ENCODE measurements at places on chromosomes 11 and 22.

DNA sequence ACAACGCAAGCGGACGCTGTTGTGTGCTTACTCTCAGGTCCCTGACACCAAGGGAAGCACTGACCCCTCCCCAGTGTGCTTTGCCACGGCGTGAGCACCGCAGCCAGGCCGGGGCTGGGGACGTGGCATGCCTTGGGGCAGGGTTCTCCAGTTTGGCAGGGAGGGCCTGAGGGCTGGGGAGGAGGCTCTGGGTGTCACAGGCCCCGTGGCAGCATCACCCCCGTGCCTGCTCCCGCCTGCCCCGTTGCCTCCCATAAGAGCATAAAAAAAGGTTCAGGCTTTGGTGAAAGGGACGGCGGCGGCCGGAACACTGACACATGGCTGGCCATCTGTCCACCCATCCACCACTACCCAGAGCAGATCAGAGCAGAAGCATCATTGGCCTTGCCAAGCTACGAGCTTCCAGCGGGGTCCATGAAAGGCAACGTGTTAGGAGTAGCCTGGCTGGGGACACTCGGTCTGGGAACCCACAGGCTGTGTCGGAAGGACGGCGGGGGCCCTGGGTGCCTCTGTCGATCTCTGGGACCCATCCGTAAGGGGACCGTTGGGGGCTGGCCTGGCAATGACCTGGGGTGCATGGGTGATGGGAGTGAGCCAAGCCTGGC, 183.0 kb downstream of the IGLL1 start:
- DNase-seq: no peak

DNA sequence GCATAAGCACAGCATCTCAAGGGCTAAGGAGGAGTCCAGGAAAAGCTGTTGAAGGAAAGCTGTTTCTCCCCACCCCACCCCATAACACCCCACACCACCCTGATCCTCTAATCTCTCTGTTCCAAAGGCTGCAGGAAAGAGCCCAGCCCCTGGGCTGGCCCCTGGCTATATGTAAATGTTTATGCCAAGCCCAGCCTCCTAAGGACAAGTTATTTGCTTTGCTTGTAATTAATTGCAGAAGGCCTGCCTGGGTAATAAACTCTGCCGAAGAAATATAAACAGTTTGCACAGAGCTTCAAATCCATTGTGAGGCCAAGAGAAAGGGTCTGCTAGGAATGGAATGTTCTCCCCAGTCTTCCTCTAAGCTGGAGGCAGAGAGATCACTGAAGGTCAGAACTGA, 21.2 kb downstream of the ARRB1 start:
- no peak for DNase-seq

GRCh38 chr11:74206746-74207145, 35.7 kb downstream of the PPME1 start:
- DNase-seq: no peak

DNA sequence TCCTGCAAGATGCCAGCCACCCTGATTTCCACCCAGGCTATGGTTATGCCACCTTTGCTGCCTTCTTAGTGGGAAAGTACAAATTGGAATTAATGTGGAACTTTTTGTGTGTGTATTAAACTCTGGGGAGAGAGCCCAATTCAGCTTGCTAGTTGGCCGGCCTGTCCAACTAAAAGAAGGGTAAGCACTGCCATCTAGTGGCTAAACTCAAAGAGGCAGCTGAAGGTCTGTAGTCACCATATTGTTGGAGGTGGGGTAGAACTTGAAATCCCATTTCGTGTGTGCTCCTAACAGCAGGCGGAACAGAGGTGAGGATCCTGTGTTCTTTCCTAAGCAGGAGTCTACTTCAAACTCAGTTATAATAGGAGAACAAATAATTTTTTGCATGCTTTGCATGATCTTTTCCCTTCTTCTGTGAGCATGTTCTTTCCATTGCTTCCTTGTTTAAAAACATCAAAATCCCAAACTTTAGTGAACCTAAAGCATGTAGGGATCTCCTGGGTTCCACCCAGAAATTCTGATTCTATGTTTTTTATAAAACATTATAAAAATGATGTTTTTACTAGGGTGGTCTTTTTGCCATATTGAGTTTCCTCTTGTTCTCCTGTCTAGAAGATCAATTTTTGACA, 138.8 kb upstream of the SORL1-AS1 start:
- DNase-seq: peak; percentile 95

DNA sequence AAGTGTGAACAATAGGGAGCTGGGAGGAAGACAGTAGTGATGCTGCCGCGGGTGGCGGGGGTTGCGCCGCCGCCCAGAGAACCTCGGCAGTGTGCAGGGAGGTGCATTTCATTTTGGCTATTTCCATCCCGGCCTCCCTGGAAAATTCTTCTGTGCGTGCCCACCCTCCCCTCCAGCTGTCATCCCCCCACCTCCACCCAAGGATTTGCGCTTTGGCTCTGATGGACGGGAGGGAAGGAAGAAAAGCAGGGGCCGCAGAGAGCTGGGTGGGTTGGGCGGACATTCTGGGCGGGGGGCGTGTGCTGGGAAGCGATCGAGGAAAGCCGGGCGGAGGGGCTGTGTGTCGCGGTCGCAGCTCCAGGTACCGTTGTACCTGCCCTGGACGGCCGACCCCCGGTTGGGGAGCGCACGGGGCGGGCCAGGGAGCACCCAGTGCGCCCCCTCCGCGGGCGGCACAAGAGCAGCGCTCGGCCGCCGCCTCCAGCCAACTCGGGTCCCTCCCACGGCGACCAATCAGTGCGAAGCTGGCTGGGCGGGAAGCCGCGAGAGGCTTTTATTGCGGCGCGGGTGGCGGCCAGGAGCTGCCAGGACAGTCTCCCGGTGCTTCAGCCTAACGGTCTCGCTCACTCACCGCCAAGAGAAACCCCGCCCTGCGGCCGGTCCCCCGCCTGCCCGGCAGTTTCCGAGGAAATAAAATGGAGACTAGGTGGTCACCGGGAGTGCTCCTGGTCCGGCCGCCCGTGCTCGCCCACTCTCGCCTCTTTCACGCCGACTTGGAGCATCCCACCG, 1.6 kb downstream of the NCAM1 start:
- no peak for DNase-seq

- no peak for DNase-seq
Measured at GRCh38 chr11:34510673-34511072, 2.9 kb downstream of the ELF5 start.
